ENCODE measurements at places on chromosomes 16 and 17.

DNA sequence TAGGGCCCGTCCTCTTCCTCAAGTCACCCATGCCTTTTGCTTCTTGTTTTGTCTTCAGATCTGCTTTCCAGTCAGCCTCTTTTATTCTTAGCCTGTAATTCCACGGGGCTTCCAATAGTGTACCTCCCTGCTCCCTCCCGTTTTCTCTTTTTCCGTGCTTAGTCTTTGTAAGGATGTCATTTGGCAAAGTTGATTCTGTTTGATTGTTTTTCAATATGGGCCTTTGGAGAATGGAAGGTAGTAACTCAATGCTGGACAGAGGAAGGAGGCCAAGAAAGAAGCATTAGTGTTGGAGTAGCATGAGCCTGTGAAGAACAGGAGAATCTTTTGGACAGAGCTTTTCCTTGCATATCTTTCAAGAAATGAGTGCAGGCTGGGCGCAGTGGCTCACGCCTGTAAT lies 6.5 kb downstream of the WWP2 start:
- DNase-seq = no peak

GRCh38 chr17:50952013-50952412 lies 85.9 kb upstream of the TOB1 start:
- DNase-seq = peak; percentile 71

DNA sequence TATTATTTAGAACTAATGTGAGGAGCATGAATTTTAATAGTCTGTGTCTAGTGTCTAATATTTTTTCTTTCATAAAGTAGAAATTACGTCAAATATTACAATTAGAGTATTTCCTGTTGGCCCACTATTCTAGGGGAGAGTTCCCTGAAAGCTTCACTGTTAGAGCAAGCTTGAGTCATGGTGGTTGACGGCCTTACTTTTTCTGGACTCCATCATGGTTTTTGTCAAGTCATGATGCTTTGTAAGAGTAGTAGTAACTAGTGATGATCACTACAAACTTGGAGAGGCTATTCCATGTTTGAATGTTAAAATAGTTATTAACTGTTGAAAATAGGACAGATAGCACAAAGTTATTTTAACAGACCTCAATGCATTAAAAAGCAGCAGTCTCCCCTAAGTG lies 1.7 kb downstream of the PSMD11 start:
- DNase-seq = no peak

GRCh38 chr17:47727704-47728036 lies 5.4 kb upstream of the TBX21 start:
- no peak for DNase-seq

DNA sequence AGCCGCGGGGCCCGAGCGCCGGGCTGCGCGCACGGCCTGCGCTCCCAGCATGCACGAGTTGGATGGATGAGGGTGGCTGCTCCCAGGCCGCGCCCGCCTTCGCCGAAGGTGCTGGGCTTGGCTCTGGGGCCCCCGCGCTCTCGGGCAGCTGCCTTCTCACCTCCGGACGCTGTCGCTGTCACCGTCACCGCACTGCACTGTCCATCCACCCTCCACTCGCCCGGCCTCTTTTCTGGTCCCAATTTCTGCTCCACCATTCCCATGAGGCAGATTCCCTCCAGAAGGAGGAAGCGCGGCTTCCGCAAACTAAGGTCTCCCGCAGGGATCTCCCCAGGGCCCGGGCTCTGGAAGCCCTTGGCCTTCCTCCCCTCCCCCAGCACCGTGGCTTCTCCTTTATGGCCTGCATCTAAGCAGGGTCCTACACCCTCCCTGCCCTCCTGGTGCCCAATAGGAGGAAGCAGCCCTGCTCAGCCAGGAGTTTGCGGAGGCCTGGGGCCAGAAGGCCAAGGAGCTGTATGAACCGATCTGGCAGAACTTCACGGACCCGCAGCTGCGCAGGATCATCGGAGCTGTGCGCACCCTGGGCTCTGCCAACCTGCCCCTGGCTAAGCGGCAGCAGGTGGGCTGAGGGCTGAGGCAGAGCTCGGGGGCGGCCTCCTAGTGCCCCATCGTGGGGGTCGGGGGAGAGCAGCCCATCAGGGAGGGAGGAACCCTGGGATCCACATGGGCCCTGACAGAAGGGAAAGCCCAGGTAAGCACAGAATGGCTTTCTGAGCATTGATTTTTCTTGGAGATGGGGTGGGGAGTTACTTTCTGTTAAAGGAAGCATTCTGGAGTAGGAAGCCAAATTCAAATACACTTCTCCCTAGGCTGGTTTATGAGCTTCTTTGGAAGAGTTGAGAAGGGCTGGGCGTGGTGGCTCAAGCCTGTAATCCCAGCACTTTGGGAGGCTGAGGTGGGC lies 899 bp downstream of the ACE start:
- DNase-seq = peak; percentile 48

- DNase-seq = no peak
Measured at GRCh38 chr16:83266848-83267553, 540.8 kb upstream of the HSBP1 start.

DNA sequence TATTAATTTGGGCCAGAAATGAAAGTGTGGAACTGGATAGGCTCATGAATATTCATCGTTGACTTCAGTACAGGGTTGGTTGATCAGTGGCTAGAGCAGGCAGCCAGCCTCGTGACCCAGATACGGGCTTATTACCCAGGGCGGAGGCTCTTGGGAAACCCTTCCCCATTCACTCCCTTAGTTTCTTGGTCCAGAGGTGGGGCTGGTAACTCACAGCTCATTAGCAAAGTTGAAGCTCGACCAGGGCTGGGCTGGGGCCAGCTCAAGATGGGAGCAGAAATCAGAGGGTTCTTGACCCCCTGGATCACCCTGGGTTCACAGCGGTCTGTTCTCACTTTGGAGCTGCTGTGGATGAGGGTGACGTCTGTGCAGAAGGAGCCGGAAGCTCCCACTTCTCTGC lies 44.6 kb upstream of the GSE1 start:
- no peak for DNase-seq

DNA sequence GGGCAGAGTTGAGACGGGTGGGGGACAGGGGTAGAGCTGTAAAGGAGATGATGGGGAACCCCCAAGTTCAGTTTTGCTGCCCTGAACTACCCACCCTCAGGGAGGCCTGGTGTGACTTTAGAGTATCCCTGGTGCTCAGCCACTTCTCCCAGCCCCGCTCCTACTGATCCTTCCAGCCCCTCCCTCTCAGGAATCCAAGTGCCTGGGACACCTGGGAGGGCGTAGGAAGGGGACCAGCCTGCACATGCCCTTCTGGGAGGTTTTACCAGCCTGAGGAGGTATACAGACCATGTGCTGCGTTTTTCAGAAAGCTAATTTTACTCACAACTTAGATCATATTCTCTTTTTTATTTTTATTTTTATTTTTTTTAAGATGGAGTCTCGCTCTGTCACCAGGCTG lies 4.1 kb downstream of the ST6GALNAC2 start:
- no peak for DNase-seq

DNA sequence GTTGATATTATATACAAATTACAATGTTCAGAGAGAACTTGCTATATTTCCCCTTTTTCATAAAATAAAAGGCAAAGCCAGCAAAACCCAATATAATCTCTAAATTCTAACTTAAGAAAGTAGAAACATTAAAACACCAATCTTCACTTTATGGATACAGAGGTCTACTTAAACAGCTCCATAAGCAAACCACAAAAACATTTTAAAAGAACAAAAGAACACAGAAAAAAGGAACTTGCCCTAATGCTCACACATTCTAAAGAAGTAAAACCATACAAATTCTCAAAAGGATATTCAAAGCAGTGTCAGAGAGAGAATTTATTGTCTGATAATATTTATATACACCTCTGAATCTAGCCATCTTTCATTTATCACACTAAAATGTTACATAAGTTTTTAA lies 606 bp downstream of the ABCA10 start:
- no peak for DNase-seq

DNA sequence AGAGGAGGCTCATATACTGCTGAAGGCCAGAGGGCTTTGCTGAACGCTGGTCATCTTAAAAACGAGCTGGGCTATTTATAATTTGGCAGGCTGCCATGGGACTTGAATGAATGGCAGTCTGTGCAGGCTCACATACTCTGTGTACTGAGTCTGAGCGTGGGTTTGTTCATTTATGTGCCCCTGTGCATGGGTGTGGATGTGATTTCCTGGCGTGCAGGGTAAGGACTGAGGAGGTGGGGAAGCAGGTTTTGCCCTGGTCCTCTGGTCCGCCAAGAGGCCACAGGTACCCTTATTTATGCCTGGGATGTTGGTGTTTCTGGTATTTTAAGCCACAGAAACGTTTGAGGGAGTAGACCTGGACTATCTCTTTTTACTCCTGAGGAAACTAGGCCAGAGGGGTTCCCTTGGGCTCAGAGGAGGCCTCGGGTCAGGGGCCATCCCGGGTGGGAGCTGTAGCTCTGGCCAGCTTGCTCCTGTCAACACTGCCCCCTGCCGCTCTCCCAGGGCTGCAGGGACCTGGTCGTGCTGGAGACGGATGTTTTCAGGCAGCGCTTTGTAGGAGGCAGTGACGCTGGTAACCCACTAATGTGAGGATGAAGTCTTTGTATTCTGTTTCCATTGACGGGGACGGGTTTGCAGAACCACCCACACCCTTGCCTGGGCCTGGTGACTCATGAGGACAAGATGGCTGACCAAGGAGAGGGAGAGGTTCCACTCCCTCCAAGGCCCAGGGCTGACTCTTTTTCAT lies 184.4 kb downstream of the MSI2 start:
- DNase-seq = peak; percentile 97

DNA sequence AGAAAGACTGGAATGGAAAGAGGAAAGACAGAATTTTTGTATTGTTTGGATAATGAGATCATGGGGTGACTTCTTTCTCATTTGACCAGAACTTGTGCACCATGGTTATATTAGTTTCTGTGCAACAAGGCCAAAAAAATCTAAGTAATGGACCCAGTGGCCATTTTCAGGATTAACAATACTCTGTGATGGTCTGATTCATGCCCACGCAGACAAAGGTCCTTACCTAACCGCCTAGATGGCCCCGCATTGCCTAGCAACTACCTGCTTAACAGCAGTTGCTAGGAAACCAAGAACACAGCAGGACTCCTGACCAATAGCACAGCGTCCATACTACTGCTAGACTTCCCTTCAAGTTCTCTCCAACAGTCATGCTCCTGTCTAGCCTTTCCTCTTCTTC lies 22.4 kb downstream of the MIS12 start:
- peak; percentile 31 for DNase-seq

DNA sequence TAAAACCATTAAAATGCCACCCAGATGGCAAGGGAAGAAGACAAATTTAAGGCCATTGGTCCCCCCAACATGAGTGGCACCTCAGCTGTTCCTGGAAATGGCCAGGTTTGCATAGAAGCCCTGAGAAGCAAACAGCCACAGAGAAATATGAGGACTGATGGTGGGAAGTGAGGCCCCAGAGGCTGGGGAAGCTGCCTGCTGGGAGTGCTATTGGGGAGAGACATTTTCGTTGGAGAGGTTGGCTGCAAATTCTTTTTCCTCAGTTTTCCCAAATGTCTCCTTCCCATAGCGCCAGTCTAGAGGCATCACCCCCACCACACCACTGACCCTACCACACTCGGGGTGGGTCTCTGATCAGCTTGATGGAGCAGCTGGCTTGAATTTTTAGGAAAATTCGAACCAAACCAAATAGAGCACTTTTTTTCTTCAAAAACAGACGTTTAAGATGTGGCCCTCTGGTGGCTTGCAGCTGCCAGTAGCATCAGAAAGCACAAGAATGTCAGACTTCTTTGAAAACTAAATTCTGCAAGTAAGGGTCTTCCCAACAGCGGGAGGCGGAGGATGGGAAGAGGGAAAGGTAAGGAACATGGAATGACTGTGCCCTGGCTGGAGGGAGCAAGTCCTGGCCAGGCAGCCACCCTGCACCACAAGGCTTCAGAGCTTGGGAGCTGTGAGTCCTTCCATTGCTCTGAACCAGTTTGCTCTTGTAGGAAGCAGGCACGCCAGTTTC lies 13.2 kb upstream of the SLC12A3 start:
- no peak for DNase-seq

DNA sequence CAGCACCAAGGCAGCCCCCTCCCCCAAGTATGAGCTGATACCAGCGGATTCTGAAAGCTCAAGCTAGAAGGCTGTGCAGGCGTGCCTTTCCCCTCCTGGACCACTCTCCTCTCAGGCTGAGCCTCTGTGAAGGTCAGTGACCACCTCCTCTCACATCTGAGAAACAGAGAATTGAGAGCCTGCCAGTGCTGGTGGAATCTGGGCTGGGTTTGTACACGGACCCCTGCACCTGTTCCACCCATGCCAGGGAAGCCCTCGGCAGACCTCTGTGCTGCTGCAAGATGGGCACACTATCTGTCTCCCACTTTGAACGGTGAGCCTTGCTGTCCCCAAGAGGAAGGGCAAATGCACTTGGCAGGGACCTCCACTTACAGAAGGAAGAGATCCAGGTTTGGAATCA lies 54.7 kb upstream of the SDK2 start:
- no peak for DNase-seq

DNA sequence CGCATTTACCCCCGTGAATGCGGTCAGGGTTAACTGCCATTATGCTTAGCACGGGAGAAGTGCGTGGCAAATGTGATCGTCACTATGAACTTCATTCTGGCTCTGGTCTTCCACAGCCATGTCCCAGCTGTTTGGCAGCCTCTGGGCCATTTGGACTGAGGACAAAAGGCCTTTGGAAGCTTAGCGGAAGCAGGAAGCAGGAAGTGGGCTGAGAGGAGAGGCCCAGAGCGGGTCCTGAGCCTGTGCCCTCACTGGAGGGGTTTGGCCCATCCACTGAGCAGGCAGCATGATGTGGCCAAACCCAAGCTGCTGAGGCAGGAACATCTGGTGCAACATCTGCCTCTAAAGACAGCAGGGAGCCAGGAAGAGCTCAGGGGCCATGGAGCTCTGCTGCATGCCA lies 345.9 kb downstream of the C16orf95 start:
- no peak for DNase-seq

GRCh38 chr17:42477173-42477572 lies 18.5 kb downstream of the ATP6V0A1 start:
- DNase-seq = no peak

DNA sequence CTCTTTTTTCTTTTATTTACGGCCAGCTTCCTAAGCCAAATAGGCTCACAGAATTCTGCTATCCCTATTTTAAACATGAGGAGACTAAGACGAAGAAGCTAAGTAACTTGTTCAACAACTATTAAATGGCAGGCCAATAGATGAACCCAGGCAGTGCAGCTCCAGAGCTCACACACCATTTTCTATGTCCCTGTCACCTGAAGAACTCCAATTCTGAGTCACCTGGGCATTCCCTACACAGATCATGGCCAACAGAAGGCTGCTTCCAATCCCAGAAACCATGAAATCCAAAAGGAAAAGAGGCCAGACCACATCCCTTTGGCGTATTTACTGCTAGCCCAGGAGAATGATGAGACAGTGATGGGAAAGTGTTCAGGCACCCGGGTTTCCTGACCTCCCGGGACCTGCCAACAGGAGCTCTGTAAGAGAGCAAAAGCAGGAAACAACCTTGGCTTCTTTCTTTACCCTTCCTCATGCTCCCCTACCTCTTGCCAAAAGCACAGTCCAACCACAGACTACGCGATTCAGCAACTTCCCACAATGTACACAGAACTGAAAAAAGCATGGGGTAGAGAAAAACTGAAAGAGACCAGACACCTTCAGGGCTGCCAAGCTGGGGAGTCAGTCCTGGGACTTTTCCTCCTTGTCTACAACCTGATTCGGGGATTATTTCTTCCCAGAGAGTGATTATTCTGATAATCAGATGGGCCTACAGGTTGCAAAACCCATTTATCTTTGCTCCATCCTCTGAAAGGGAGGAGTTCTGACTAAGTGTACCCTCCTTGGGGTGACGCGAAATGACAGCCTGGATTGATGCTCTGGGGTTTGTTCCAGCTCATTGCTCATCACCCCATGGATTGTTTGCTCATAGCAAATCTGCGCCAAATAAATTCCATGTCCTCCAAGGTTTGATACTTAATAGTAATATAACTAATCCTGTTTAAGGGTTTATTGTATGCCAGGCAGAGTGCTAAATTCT lies 47.8 kb upstream of the HAS3 start:
- no peak for DNase-seq

Measured in SW480 (cell line).